A172 (cell line): ENCODE measurements at places on chromosomes 7 and 10.

GRCh38 chr10:8738987-8739386 lies 684.5 kb downstream of the GATA3 start:
- no peak for DNase-seq

- DNase-seq: no peak
These were observed 798 bp upstream of the MACROH2A2 start for GRCh38 chr10:70051848-70052247.

GRCh38 chr10:33145451-33146188 lies 187.6 kb upstream of the ITGB1 start:
- DNase-seq: peak; percentile 87

DNA sequence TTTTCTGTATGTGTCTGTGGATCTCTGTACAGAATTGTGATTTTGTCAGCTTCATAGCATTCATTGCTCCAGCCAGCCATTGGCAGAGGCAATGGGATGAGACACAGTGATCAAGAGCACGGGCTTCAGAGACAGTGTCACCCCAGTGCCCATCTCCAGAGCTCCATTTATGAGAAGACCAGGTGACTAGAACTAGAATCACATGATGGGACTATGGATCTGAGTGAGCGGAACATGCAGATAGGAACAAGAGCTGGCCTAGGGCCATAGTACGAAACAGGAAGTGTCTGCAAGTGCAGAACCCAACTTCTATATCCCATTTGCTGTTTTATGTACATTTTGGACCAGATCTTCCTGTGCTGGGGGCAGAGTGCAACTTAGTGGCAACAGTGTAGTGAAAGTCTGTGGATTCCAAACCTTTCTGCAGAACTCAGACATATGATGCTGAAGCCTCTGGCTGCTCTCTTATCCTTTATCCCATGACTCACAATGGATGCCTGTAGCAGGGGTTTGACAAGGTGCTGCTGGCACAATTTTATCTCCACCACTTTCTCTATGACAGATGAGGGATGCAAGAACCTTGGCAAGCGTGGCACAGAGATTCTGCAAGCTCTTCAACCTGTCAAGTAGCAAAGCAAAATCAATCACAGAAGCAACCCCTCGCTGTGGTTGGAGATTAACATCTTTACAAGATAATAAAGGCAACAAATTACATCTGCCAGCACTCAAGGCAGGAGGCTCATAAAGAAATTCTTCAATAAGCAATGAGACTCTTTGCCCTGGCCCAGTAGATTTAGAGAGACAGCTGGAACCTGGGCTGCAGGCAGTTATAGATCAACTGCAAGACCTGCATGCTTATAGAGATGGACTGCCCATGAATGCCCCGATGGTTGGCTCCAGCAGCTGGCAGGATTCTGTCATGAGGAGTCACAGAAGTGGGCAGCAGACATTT lies 681.3 kb downstream of the TNS3 start:
- DNase-seq: peak; percentile 94

DNA sequence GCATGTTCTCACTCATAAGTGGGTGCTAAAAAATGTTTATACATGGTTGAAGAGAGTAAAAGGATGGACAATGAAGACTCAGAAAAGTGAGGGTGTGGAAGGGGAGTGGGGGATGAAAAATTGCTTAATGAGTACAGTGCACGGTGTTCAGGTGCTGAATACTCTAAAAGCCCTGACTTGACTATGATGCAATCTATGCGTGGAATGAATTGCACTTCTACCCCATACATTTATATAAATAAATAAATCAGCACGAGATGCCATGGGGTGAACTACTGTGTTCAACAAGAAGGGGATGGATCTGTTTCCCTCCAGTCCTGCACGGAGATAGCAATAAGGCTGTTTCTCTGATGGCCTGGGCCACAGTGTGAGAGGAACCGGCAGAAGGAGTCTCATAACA lies 254.3 kb upstream of the LYZL1 start:
- DNase-seq: no peak

DNA sequence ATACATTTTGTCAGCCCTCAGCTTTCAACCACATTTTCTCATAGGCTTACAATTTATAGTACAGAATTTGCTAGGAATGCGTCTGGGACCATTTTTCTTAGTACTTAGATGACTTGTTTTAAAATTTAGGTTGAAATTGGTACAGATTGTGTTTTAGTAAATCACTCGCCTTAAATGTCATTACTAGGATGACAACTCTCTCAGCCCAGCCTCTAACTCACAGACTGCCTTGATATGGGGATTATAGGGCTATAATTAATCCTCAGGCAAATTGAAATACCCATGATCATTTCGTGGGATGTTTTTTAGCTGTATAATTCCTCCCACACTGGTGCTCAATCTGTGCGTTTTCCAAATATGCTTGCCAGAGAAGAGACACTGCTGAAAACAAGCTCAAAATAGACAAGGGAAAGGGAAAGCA lies 299.7 kb upstream of the AKR1E2 start:
- no peak for DNase-seq

DNA sequence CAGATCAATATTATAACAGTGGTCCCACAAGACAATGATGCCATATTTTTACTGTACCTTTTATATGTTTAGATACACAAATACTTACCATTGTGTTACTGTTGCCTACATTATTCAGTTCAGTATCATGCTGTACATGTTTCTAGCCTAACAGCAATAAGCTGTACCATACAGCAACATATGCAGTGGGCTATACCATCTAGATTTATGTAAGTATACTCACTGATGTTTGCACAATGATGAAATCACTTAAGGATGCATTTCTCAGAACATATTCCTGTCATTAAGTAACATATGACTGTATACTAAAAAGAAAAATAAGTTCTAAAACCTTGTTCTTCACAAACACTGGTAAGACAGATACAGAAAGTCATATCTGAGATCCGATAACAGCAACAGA lies 468.6 kb upstream of the SEMA3A start:
- DNase-seq: no peak
